ENCODE measurements at places on chromosomes 3 and 15.

DNA sequence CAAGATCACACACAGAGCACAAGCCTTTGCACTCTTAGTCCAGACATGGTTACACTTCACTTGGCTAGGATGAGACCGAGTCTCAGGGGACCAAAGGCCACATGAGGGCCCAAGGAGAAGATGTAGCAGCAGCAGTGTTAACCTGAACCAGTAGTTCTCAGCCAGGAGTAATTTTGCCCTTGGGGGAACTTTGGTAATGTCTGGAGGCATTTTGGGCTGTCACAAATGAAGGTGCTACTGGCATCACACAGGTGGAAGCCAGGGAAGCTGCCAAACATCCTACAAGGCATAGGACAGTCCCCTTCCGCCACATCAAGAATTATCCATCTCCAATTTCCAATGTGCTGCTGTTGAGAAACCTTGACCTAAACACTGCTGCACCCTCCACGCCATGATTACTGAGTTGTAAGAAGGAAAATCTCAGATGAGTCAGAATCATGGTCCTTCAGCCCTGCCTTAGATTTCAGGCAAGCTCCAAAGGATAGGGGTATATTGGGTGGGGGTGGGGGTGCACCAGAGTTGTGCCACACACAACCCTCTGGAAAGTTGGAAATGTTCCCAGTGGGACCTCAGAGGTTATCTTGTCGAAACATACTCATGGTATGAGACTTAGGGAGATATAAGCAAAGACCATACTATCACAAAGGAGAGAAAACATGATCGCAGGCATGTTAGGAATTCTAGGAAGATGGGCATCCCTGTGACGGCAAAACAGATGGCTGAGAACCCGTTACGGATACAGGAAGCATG, 36.2 kb downstream of the SEMA5B start:
- DNase-seq: peak; percentile 6

- DNase-seq: no peak
Observed at GRCh38 chr3:150098621-150099020, 127.9 kb upstream of the PFN2 start.

- DNase-seq: peak; percentile 8
Observed at GRCh38 chr3:13009132-13009945, 63.9 kb downstream of the IQSEC1 start.

- DNase-seq: no peak
Observed at GRCh38 chr3:50202353-50203112, 2.5 kb upstream of the SLC38A3 start.

GRCh38 chr15:23002920-23003319, 22.8 kb upstream of the CYFIP1 start:
- no peak for DNase-seq

DNA sequence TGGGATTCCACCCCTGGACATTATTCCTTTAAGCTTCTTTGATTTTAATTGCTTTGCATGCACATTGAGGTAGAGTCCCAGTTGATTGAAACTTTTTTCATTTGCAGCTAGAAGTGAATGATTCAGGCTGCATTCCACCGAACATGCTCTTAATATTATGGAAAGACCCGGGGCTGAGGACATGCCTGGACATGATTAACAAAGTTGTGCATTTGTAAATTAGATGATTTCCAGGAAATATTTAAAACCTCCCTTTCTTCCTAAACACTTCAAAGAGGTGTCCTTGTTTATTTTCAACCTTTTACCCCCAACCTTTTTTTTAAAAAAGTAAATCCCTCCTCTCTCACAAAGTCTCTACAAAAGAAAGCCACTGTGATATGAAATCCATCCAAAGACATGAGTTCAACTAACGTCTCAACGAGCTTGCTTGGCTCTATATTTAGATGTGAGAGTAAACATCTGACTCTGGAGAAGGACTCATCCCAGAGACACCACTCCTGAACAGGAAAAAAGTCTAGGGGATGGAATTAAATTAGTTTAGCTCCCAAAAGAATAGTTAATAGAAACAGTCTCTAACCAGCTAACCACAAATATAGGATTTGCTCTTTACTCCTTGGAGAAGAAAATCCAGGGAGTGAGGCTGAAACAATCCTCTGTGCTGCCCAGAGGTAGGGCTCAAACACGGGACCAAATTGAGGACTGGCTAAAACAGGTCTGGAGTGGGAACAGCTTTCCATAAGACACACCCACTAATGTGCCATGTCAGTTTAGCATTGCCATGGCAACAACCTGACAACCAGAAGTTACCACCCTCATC, 83.1 kb downstream of the XXYLT1 start:
- DNase-seq: peak; percentile 55

Measured in endothelial cell of umbilical vein (primary cell).